A673 (cell line): ENCODE measurements at places on chromosomes 11 and 22.

- H3K4me1 ChIP-seq = peaks cover 13% of the 10 kb centered on the region
- H3K27me3 ChIP-seq = no peaks in the 10 kb centered on the region
- no peaks in the 10 kb centered on the region for H3K36me3 ChIP-seq
- DNase-seq = no peak
- H3K27ac ChIP-seq = peak overlapping the region; percentile 84
Observed at GRCh38 chr11:78187366-78188285, 800 bp downstream of the KCTD21 start.

GRCh38 chr11:35235936-35236666 lies 97.1 kb downstream of the CD44 start:
- no peak overlapping the region for H3K27ac ChIP-seq
- H3K36me3 ChIP-seq = no peaks in the 10 kb centered on the region
- H3K4me3 ChIP-seq = no peak overlapping the region
- peaks cover 28% of the 10 kb centered on the region for H3K27me3 ChIP-seq
- no peaks in the 10 kb centered on the region for H3K4me1 ChIP-seq
- no peak for DNase-seq

- no peaks in the 10 kb centered on the region for H3K27me3 ChIP-seq
- no peak overlapping the region for H3K4me3 ChIP-seq
- H3K36me3 ChIP-seq = peaks cover 4% of the 10 kb centered on the region
- H3K4me1 ChIP-seq = no peaks in the 10 kb centered on the region
- no peak overlapping the region for H3K27ac ChIP-seq
Observed at GRCh38 chr22:40567106-40567505, 69.4 kb downstream of the MRTFA start.

DNA sequence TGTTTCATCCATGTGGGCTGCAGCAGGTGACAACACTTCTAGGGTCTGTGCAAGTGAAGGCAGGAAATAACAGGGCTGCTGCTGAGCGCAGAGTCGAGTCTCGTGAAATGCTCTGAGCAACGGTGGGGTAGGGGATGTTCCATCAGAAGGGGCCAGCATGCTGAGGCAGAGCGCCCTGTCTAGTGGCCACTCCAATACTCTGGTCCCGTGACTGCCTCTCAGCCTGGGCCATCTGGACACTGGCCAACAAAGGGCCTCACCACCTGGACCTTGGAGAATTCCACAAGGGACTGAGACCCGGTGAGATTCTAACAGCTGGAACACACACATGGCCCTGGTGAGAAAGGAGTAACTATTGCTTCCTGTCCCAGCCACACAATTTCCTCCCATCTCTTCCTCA lies 375.7 kb downstream of the SHANK2 start:
- no peak overlapping the region for H3K4me3 ChIP-seq
- DNase-seq = no peak
- H3K27me3 ChIP-seq = peaks cover 5% of the 10 kb centered on the region
- H3K36me3 ChIP-seq = no peaks in the 10 kb centered on the region

DNA sequence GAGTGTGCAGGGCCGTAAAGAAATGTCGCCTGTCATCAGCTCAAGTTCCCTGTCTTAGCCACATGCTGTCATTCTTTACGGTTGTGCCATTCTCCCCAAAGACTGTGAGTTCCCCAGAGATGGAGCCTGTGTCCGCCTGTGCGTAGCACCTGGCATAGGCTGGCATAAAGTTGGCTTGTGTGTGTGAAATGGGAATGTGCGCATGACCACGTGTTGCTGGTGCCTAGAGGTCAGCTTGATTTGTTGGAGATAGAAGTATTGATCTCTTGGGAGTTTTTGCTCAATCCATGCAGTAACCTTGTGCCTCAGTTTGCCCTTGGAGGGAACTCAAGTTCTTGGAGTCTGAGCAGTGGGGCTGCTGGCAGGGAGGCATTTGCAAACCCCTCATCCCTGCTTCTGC lies 9.4 kb downstream of the CHADL start:
- no peak overlapping the region for H3K4me3 ChIP-seq
- no peak for DNase-seq
- H3K27me3 ChIP-seq = no peaks in the 10 kb centered on the region
- H3K27ac ChIP-seq = no peak overlapping the region

- H3K27ac ChIP-seq = no peak overlapping the region
- H3K36me3 ChIP-seq = no peaks in the 10 kb centered on the region
- no peaks in the 10 kb centered on the region for H3K4me1 ChIP-seq
Observed at GRCh38 chr11:72162891-72163492, 27.5 kb downstream of the FOLR3 start.

- H3K4me1 ChIP-seq = peaks cover 20% of the 10 kb centered on the region
- H3K4me3 ChIP-seq = no peak overlapping the region
- H3K27ac ChIP-seq = no peak overlapping the region
Observed at GRCh38 chr11:76131671-76132631, 74.4 kb downstream of the WNT11 start.

DNA sequence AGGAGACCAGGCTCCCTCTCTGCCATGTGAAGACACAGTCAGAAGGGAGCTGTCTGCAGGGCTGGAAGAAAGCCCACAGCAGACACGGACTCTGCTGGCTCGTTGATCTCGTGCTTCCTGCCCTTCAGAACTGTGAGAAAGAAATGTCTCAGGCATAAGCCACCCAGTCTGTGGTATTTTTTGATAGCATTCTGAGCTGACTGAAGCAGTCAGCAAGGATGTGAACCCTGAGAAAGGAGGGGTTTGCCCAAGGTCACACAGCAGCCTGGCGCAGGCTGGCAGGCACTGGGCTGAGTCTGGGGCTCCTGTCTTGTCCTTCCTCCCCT lies 255.1 kb upstream of the B3GAT1 start:
- DNase-seq = no peak
- H3K4me1 ChIP-seq = no peaks in the 10 kb centered on the region
- no peak overlapping the region for H3K4me3 ChIP-seq
- H3K27me3 ChIP-seq = no peaks in the 10 kb centered on the region
- H3K27ac ChIP-seq = no peak overlapping the region
